ENCODE measurements at places on chromosomes 5 and 9.

- DNase-seq: no peak
These were observed 21.6 kb downstream of the FOXE1 start for GRCh38 chr9:97874624-97875023.

DNA sequence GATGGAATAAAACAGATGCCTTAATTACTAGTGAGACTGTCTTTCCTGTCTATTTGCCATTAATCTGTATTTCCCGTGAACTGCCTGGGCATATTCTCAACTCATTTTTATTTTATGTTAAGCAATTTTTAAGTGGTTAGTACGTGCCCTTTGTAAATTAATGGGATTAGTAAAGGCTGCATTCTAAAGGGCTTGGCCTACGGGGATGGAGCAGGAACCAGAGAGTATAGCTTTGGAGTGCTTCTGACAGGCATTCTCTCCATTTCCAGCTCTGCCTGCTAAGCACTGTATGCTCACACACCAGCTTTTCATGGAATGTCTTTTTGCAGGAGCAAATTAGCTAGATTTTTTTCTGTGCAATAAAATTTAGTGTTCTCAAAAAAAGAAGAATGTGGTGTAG, 241.2 kb downstream of the MCTP1 start:
- DNase-seq: no peak

- DNase-seq: no peak
These were observed 37.8 kb downstream of the GLRX start for GRCh38 chr5:95784514-95785302.

- DNase-seq: no peak
These were observed 9.1 kb downstream of the S1PR3 start for GRCh38 chr9:89000371-89000781.

GRCh38 chr9:36831381-36832161, 202.5 kb downstream of the PAX5 start:
- DNase-seq: no peak

DNA sequence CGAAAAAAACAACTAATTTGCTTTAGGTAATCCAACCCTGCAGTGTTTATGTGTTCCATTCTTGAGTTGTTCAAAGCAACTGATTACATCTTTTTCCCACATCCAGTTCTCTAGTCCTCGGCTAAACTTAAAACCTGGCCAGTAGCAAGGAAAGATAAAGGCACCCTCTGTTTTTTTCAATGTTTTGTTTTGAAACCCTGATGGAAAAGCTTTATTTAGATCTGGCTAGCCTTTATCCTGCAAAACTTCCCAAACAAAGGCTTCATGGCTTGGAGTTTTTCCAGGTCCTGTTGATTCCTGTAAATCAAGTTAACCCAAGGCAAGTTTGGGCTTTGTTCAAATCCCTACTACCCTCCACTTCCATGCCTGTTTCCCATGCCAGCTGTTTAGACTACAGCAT, 105.1 kb downstream of the CEMIP2 start:
- DNase-seq: no peak

GRCh38 chr9:136171009-136171800, 33.7 kb downstream of the LHX3 start:
- no peak for DNase-seq

- no peak for DNase-seq
These were observed 515.8 kb upstream of the ARRDC3 start for GRCh38 chr5:91898898-91899297.

GRCh38 chr5:132114150-132115121, 40.8 kb downstream of the CSF2 start:
- DNase-seq: no peak

GRCh38 chr5:1171340-1171941, 30.0 kb upstream of the SLC6A19 start:
- no peak for DNase-seq

- DNase-seq: no peak
These were observed 118.4 kb downstream of the GDNF start for GRCh38 chr5:37721447-37721871.

DNA sequence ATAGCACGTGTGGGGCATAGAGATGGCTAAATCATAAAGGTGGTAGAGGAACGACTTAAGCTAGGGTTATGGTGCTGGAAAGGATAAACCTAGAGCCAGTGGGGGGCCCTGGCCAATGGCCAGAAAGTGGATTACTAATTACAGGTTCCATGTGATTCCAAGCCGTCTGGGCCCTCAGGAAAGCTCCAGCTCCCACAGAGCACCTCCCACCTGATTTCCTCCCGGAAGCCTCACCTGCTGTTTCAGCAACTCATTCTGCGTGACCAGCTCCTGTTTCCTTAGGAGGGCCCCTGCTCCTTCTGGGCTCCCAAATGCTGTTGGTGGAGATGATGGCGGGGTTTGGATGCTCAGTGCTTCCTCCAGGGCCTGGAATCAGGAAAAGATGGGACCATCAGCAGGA, 16.2 kb downstream of the GPX3 start:
- DNase-seq: no peak

GRCh38 chr5:140595538-140596300, 31.1 kb downstream of the SLC35A4 start:
- DNase-seq: no peak

- DNase-seq: no peak
These were observed 162.7 kb upstream of the LHFPL2 start for GRCh38 chr5:78811121-78811817.

DNA sequence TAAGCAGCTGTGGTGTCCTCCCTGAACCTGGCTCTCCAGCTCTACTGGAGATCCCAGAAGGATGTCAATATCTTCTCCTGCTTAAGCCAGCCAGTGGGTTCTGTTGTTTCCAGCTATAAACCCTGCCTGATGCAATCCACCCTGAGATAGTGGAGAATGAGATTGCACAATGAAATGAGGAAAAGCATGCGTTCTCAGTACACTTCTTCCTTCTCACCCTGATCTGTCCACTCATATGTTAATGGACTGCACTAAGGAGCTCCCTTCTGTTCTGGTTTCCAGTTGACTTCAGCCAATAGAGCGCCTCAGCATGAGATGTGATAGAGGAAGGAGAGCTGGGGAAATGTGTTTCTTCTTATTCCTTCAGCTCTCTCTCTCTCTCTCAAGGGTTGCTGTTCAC, 40.0 kb upstream of the CDH6 start:
- no peak for DNase-seq

- DNase-seq: no peak
These were observed 3.5 kb downstream of the ELAVL2 start for GRCh38 chr9:23822261-23823169.

Data from AG04450 (cell line).